ENCODE measurements at places on chromosomes 12 and 14. TPM values are rescaled to one million over a fixed set of nuclear protein-coding genes. Genes with fewer than 3 reads are reported as not detected.
A peak's percentile ranks its signal among the peaks of the same experiment; 100 is the strongest.

- DNase-seq, result no peak
Observed at GRCh38 chr12:115386946-115387345, 703.0 kb upstream of the TBX3 start.

- DNase-seq, result peak; percentile 76
Observed at GRCh38 chr12:71662849-71663560, 643 bp downstream of the ZFC3H1 start.

- DNase-seq, result no peak
Observed at GRCh38 chr14:36520601-36521525, 831 bp upstream of the NKX2-1 start.

DNA sequence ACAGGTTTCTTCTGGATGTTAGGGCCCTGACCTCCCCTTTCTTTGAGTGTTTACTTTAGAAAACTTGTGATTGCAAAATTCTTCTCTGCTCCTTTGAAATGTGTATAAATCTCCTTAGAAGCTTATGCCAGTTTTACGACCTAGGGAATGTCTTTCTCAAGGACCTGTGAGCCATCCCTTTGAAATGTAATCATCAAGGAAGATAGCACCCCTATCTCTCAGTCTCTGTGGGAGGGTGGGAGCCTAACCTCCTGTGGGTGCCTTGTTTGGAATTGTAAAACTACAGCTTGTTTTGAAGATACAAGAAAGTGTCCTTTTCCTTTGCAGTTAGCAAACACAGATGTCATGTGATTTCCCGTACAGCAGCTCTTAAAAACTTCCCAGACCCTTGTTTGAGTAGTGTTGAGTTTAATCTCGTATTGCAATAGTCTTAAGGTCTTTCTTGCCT, 3.3 kb downstream of the OR10AD1 start:
- peak; percentile 61 for DNase-seq

DNA sequence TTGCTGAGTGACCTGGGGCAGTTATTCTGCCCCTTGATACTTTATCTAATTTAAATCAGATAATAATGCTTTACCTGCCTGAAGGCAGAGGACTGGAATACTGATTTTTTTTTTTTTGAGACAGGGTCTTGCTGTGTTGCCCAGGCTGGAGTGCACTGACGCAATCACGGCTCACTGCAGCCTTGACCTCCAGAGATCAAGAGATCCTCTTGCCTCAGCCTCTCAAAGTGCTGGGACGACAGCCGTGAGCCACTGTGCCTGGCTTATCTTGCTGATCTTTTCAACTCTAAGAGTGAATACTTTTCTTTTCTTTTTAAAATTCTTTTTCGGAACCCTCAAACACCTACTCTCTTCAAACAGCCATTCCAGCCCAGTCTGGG, 699 bp upstream of the B4GALNT3 start:
- no peak for DNase-seq

DNA sequence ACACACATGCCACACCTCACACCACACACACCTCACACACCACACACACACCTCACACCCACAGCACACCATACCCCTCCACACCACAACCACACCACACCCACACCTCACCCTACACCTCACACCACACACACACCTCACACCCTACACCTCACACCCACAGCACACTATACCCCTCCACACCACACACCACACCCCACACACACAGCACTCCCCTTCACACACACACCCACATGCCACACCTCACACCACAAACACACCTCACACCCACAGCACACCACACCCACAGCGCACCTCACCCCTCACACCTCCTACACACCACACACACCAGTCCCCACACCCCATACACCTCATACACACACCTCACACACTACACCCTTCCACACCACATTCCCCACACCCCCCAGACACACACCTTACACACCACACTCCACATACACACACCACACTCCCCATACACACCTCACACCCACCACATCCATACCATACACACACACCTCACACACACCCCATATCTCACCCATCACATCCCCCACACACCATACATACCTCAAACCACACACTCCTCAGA, 80.0 kb downstream of the ACTN1 start:
- DNase-seq, result no peak

DNA sequence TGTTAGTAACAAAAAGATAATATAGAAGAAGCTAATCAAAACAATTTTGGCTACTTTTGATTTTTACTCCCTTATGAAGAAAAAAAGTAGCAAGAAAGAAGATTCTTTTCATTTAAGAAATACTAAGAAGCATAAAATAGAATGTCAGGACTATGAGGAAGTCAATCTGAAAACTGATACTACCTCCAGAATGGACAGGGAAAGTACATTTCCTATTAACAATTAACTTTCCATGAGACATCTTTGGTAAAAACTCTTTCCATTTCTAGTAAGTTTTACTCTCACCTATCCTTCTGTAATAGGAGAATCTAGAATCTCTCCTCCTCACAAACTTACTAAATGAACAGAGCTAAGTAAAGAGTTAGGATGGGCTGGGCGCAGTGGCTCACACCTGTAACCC, 51.3 kb upstream of the NPFF start:
- no peak for DNase-seq

GRCh38 chr12:13692332-13692731, 289.1 kb downstream of the GRIN2B start:
- no peak for DNase-seq

DNA sequence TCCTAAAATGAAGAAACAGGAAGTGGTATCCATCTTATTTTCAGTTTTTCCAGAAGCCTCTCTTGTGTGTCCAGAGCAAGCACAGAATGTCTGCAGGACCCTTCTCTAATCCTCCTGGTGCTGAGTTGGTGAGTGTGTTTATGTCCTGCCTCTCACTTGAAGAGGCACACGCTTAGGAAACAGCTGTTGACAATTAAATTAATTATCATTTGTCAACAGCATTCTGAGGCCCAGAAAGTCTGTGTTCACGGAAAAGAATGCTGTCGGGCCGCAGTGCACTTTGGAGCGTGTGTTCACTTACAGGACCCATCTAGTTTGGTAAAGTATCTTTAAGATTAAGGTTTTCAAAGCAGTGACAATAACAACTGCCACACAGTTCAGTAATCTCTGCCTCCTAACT, 70.5 kb downstream of the LMNTD1 start:
- no peak for DNase-seq

GRCh38 chr12:94616203-94616729, 34.1 kb downstream of the TMCC3 start:
- no peak for DNase-seq

DNA sequence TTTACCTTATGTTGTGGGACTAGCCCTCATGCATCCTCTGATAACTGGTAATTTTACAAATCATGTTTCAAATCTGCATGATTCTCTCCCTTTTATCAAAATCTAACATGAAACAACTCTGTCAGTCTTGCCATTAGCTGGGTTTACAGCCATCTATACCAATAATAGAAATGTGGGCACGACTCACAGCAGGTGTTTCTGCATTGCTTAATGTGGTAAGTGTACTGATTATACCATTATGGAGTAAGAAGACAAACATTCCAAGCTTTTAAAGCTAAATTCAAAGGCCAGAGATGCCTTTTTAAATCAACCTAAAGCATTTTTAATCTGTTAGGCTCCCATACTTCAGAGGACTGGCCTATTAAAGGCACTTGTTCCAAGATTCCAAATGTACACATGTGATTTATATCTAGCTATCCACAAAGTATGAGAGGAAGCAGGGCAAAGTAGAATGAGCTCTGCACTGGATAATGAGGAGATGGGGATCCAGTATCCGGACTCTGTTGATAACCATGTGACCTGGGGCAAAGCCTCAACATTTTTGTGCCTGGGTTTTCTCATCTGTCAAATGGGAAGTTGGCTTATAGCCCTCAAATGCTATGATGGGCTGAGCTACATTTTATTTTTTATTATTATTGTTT, 52.3 kb upstream of the FUT8 start:
- no peak for DNase-seq

DNA sequence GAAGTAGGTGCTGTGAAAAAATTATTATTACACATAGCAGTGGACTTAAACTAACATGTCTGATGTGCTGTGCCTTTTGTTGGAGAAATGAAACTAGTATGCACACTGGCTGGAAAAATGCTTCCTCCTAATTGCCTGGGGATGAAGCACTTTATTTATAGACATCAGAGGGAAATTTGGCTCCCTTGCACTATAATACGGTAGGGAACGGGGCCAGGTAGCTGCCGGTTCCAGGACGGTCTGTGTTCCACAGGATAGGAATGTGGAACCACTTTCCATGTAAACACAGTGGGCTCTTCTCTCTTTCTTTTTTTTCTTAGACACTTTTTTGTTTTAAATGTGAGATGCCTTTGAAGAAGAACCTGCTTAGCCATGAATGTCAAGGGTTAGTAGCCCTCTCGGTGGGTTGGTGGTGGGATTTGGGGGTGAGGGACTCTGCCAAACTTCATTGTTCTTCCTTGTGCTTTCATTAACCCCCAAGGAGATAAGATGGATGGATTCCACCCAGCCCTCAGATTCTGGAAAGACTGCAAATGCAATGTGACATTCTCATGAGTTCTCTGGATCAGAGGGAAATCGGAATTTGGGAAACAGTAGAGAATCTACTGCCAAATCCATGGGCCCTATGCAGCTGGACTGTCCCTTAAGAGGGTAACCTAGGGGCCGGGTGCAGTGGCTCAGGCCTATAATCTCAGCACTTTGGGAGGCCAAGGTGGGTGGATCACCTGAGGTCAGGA, 58.0 kb upstream of the GSC start:
- DNase-seq, result no peak

DNA sequence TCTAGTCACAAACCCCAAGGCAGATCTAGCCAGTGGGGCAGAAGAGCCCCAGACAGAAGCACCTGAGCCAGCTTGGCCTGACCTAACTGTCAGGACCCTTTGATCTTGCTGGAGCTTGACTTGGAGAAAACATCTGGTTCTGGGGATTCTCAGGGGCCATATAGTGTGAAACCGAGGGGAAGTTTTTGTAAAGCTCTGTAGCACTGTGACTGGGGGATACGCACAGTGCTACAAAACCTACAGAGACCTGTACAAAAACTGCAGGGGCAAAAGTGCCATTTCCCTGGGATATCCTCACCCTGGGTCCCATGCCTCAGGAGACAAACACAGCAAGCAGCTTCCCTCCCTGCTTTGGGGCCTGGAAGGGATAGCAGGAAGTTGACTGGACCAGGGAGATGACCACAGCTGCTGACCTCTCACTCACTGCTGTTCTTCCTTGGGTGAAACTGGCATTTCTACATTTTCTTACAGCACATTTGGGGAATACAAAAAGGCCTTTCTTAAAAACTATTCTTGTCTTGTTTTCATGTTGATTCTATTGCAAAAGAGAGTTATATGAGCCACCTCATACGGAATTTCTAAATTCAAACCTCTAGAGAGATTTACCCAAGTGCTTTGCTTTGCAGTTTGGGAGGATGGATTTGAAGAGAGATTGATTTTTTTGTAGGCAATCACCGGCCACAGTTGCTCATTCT, 140.0 kb downstream of the DAD1 start:
- DNase-seq, result no peak

- DNase-seq, result no peak
Observed at GRCh38 chr12:16526693-16527092, 79.3 kb downstream of the LMO3 start.

- DNase-seq, result no peak
Observed at GRCh38 chr14:99309220-99309766, 37.3 kb upstream of the BCL11B start.

DNA sequence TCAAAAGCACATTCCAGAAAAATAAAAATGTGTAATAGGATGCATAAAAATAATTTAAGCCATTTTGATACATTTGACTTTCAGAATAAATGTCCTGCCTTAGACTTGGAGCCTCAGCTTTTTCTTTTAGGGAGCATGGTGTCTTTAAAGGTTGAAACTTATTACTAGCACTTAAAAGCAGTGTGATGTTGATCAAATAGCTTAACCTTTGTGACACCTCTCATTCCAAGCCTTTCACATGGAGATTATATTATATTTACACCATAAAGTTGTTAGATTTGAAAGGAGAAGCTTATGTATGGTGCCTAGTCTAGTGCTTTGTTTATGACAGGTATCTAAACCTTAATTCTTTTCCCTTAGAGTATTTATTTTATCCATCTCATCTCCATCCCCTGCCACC, 61.9 kb downstream of the KTN1 start:
- DNase-seq, result no peak

- no peak for DNase-seq
Observed at GRCh38 chr14:101200008-101200649, 296.6 kb upstream of the RTL1 start.

DNA sequence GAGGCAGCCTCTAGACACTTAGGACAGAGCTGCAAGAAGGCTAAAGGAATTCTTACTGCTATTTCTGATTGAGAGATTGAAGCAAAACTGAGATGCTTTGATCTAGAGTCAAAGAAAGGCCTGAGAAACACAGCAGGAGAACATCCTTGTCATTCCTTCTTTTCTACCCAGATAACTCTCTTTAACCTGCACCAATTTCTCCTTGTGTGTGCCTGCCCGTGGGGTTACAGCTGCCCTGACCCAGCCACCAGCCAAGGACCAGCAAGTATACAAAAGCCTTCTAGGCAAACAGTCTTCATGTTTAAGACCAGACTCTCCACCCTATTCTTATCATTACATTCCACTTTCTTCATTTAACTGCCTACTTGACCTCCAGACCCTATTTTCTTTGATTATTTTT, 81.7 kb upstream of the PRB2 start:
- no peak for DNase-seq

DNA sequence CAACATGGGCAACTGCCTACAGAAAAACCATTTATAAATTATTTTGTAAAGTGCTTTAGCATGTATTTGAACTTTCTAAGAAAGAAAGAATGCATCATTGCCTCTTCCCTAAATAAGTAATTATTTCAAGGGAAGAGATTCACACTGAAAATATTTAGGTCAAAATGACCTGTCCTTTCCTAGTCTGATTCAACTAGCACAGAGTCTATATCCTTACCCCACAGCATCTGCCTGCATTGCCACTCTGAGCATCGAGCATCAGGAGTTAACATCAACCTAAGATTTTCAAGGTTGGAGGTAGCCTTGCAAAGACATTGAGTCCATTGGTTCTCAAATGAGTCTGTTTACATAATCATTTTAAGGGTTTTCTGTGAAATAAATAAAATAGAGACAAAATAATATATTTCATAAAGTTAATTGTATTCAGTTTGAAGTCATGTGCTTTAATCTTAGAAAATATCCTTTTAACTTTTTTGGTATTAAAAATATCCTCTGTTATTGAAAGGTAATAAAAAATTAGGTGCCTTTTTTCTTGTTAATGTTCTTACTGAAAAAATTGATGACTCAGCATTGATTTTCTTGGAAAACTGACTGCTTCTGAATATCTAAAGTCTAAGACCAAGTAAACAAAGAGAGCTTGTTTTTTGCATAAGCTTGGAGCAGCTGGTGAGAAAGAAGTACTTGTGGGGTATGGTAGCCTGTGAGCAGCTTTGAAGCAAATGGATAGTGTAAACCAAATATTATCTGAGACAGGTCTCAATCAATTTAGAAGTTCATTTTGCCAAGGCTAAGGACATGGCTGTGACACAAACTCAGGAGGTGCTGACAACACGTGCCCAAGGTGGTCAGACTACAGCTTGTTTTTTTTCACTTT, 269.0 kb upstream of the CLEC14A start:
- no peak for DNase-seq

KRT77 gene
- polyA plus RNA-seq, result not detected

OTOGL gene
- 0.44 TPM for polyA plus RNA-seq

CLEC7A gene
- polyA plus RNA-seq, result 2.5 TPM

BORCS5 gene
- polyA plus RNA-seq, result 8.5 TPM

KRT81 gene
- polyA plus RNA-seq, result not detected

STAB2 gene
- 34.7 TPM for polyA plus RNA-seq

VSX2 gene
- not detected for polyA plus RNA-seq

LRP1-AS gene
- 0.29 TPM for polyA plus RNA-seq

ADGRD1 gene
- polyA plus RNA-seq, result 32.9 TPM

RNASE2 gene
- polyA plus RNA-seq, result 1.6 TPM
